Stimulated activated CD8-positive, alpha-beta memory T cell treated with anti-CD3 and anti-CD28 coated beads, Interleukin-15, amount 100 ng/mL, for 1 hour (primary cell): ENCODE measurements at places on chromosomes 6 and 20.

DNA sequence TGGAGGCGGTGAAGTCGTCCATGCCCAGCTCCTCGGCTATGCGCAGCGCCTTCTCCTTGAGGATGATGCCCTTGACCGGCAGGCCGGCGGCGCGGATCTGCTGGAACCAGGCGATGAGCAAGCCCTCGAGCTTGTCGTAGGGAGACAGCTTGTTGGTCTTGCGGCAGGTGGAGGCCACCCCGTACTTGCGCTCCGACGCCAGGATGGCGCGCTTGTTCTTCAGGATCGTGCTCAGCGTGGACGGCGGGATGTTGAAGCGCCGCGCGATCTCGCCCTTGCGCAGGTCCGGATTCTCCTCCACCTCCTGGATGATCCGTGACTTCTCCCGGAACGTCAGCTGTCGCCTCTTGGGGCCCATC lies 435 bp downstream of the CENPB start:
- no peak for DNase-seq

GRCh38 chr6:130503146-130503545 lies 137.3 kb downstream of the TMEM200A start:
- DNase-seq: no peak

GRCh38 chr6:80537118-80537972 lies 430.9 kb downstream of the BCKDHB start:
- DNase-seq: no peak

DNA sequence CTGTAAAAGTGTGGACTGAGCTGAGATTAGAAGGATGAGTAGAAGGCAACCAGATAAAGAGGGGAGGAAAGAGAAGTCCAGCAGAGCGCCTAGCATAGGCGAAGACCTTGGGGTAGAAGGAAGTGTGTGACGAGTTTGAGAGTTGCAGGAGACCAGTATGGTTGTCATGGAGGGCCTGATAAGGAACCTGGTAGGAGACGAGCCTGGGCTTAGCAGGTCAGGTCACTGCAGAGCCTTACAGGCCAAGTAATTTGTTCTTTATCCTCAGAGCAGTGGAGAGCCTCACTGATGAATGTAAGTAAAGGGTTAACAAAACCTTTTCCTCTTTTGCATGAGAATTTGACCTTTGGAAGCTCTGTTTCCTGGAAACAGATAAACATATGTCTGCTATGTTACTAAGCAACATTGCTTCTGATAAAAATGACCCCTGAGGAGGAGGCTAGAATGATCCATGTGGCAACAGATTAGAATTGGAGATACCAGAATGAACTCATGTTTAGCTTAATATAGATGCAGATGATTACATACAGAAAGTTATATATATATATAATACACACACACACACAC lies 2.9 kb upstream of the TMEM74B start:
- no peak for DNase-seq
